Gastrocnemius medialis (tissue), 4 donors: ENCODE measurements at places on chromosomes 16 and 17. TPM values are rescaled to one million over a fixed set of nuclear protein-coding genes. Genes with fewer than 3 reads are reported as not detected.

CYB5B gene
- 25.1 TPM for total RNA-seq

DNA sequence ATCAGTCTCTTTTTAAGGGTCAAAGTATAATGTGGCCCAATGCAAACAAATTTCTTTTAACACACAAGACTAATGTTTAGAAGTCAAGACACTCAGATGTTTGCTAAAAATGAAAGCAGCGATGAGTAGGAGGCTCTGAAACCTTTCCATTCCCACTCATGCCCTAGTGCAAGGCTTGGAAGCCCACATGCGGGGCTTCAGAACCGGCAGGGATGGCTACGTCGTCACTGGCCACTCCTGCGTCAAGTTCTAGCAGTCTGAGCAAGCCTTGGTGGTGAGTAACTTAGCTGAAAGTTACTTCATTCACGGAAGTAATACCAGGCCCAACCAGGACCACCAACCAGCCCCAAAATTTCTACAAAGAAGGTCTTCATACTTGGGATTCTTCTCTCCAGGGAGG is 14.8 kb upstream of the TMED6 start:
- DNase-seq = no peak

- no peak for DNase-seq
These were observed 251.5 kb downstream of the CA10 start for GRCh38 chr17:51907041-51907440.

DNA sequence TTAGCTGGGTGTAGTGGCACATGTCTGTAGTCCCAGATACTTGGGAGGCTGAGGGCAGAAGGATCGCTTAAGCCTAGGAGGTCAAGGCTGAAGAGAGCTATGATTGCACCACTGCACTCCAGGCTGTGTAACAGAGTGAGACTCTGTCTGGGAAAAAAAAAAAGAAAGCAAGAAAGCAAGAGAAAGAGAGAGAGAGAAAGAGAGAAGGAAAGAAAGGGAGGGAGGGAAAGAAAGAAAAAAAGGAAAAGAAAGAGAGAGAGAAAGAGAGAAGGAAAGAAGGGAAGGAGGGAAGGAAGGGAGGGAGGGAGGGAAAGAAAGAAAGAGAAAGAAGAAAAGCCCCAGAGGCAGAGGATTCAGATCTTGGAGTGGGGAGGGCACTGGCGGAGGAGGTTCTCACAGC is 6.5 kb downstream of the DHX58 start:
- DNase-seq = no peak

HS3ST2 gene
- total RNA-seq = not detected

DNA sequence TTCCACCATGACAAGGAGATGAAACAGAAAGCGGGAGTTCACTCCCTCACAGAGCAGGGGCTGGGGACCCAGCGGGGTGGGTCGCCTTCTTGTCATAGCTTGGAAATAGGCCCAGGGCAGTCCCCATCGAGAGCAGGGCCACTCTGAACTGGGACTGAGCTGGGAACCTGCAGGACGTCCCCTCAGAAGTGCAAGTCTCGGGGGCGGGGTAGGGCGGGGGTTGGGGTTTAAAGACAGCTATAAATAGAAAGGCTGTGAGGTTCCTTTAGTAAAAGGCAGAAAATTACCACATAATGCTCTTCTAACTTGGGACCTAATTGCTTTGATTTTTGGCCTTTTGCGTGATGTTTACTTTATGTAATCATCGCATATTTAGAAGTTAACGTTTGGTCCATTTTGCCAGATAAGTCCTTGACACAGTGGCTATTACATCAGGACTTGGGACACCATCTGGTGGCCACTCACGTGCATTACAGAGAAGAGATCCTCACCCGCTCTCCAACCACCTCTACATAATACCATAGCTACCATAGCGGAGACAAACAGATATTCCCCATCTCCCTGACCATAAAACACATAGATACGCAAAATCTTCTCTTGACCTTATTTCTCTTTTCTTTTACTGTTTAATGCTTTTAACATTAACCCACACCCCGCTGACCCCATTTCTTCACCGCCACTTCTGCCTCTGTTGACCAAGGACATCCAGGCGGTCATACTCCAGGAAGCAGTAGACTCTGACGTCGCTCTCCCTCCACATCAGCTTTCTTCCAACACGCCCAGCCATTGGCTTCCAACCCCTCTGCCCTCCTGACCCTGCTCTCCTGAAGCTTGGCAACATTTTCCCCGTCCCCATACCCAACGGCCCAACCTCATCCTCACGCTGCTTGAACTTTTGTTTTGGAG is 27.5 kb upstream of the PIK3R6 start:
- DNase-seq = no peak
